Effector memory CD8-positive, alpha-beta T cell (primary cell): ENCODE measurements at places on chromosomes 3 and 15.
A peak's percentile ranks its signal among the peaks of the same experiment; 100 is the strongest.

DNA sequence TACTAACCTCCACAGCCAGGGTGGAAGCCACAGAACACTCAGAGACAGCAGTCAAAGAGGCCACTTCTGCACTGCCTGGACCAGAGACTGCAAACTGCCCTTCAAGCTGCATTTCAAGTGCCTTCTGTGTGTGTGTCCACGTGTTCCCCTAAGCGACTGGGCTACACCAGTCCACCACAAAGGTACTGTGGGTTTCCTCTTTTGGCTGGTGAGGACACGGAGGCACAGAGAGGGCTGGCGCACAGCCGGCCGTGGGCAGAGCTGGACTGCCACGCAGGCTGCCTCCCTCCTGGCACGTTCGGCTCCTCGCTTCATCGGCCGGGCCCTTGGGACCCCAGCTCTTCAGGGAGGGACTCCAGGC is 60.9 kb downstream of the MGLL start:
- peaks cover 24% of the 10 kb centered on the region for H3K27me3 ChIP-seq
- peaks cover 4% of the 10 kb centered on the region for H3K4me1 ChIP-seq
- DNase-seq = no peak
- no peak overlapping the region for H3K27ac ChIP-seq
- H3K4me3 ChIP-seq = peak overlapping the region; percentile 50

GRCh38 chr3:148510561-148510960 is 187.1 kb upstream of the AGTR1 start:
- H3K36me3 ChIP-seq = no peaks in the 10 kb centered on the region
- H3K4me3 ChIP-seq = no peak overlapping the region
- no peaks in the 10 kb centered on the region for H3K4me1 ChIP-seq
- H3K27me3 ChIP-seq = no peaks in the 10 kb centered on the region

GRCh38 chr15:50287324-50288116 is 22.0 kb upstream of the HDC start:
- DNase-seq = no peak
- no peaks in the 10 kb centered on the region for H3K27me3 ChIP-seq
- no peaks in the 10 kb centered on the region for H3K4me1 ChIP-seq
- H3K27ac ChIP-seq = peak overlapping the region; percentile 18

- H3K4me1 ChIP-seq = no peaks in the 10 kb centered on the region
- no peaks in the 10 kb centered on the region for H3K27me3 ChIP-seq
- H3K36me3 ChIP-seq = no peaks in the 10 kb centered on the region
Measured at GRCh38 chr3:117017135-117017894, 307.7 kb downstream of the TUSC7 start.

DNA sequence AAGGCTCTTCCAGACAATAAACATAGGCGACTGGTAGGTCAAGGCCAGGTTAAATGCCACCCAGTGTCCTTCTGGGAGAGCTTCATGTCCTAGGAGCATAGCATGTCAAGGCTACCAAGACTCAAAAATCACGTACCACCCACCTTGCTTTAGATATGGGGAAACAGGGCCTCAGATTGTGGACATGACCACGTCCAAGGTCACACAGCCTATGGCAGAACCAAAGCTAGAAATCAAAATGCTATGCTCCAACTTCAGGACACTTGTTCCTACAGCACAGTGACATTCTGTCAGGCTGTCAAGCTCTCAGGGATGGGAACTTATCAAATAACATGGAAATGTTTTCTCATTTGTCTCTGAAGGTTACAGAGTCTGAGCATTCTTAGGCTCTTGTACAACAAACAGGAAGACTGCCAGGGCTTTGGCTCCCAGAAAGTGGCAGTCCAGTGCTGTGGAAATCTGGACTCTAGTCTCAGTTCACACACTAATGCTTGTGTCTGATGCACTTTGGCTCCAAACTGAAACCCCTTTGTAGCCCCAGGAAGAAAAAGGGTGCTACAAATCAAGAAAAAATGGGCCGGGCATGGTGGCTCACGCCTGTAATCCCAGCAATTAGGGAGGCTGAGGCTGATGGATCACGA is 170.4 kb upstream of the LPP start:
- no peaks in the 10 kb centered on the region for H3K36me3 ChIP-seq
- H3K4me1 ChIP-seq = peaks cover 39% of the 10 kb centered on the region
- no peak overlapping the region for H3K27ac ChIP-seq
- H3K4me3 ChIP-seq = no peak overlapping the region
- no peaks in the 10 kb centered on the region for H3K27me3 ChIP-seq

- no peaks in the 10 kb centered on the region for H3K36me3 ChIP-seq
- no peaks in the 10 kb centered on the region for H3K27me3 ChIP-seq
- DNase-seq = no peak
- H3K4me1 ChIP-seq = no peaks in the 10 kb centered on the region
- H3K27ac ChIP-seq = no peak overlapping the region
Measured at GRCh38 chr3:138468451-138468850, 34.0 kb downstream of the ESYT3 start.

- H3K4me3 ChIP-seq = no peak overlapping the region
- H3K27me3 ChIP-seq = no peaks in the 10 kb centered on the region
Measured at GRCh38 chr15:101618076-101618475, 34.1 kb downstream of the TM2D3 start.

GRCh38 chr3:144746631-144747030 is 775.0 kb downstream of the DIPK2A start:
- H3K36me3 ChIP-seq = no peaks in the 10 kb centered on the region
- H3K27ac ChIP-seq = no peak overlapping the region
- no peak overlapping the region for H3K4me3 ChIP-seq
- DNase-seq = no peak
- no peaks in the 10 kb centered on the region for H3K4me1 ChIP-seq

- peak within 1 kb of the TSS; percentile 77 for H3K4me3 ChIP-seq
- peaks cover 6% of the 10 kb centered on the region for H3K36me3 ChIP-seq
- DNase-seq = peak; percentile 6
- H3K27ac ChIP-seq = no peak within 1 kb of the TSS
Measured at GRCh38 chr3:124887177-124887931, at the start of gene ITGB5. Gene ITGB5, minus strand, starts transcription at chr3:124887365. Its CDS starts 365 bp downstream, at chr3:124887000.

GRCh38 chr3:127464642-127465041 is 125.9 kb downstream of the TPRA1 start:
- peaks cover 81% of the 10 kb centered on the region for H3K27me3 ChIP-seq
- H3K36me3 ChIP-seq = no peaks in the 10 kb centered on the region
- H3K4me3 ChIP-seq = no peak overlapping the region

DNA sequence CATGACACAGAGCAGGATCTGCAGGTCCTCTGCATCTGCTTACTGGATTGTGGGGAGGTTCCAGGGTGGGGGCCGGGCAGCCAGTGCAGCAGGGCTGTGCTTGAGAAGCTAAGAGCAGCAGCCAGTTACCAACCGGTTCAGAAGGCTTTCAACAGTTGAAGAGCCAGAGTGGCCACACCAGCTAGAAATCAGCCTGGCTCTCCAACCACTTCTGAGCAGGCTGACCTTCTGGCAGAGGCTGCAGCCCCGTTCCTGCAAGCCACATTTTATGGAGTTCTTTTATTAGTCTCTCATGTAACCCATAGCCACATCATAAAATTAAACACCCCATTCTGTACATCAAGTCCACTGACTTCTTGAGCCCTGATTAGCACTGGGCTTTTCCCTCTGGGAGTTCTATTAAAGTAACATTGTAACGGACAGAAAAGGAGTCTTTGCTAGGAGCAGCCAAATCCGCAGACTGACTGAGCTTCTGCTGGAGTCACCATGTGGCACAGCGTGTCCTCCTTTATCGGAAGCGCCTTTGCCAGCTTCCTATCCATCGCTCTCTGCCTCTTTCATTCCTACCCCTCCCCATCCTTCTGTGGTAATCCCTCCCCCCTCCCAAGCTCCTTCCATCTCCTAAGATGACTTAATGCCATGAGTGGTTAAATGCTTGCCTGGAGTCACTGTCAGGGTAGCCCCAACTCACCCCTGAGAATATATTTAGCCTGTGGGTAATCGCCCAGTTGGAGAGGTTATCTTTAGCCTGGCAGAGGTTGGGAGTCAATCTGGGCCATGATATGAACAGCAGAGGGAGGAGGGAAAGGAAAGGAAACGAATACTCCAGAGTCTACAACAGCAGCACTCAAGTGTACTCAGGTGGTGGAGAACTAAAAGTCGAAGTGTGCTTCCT is 138.5 kb upstream of the HES1 start:
- H3K27ac ChIP-seq = no peak overlapping the region
- DNase-seq = no peak
- no peaks in the 10 kb centered on the region for H3K36me3 ChIP-seq
- no peaks in the 10 kb centered on the region for H3K4me1 ChIP-seq
- peaks cover 38% of the 10 kb centered on the region for H3K27me3 ChIP-seq
- H3K4me3 ChIP-seq = no peak overlapping the region

DNA sequence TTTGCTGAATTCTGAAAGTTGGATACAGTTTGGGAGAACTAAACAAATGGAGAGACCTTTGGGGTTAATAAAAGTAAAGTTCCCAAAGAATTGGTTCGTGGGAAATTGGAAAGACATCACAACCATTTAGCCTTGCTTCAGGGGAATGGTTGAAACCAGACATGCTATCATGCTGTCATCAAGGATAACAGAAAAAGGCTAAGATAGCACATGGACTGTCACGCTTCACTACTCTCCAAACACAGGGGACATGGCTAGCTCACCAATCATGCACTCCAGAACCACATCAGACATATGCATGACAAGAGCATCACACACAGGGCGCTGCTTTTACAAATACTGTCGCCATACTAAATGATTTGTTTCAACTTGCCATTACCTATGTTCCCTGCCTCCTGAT is 671.7 kb upstream of the ROBO1 start:
- H3K36me3 ChIP-seq = no peaks in the 10 kb centered on the region
- H3K27ac ChIP-seq = no peak overlapping the region
- H3K4me1 ChIP-seq = no peaks in the 10 kb centered on the region
- no peak for DNase-seq

DNA sequence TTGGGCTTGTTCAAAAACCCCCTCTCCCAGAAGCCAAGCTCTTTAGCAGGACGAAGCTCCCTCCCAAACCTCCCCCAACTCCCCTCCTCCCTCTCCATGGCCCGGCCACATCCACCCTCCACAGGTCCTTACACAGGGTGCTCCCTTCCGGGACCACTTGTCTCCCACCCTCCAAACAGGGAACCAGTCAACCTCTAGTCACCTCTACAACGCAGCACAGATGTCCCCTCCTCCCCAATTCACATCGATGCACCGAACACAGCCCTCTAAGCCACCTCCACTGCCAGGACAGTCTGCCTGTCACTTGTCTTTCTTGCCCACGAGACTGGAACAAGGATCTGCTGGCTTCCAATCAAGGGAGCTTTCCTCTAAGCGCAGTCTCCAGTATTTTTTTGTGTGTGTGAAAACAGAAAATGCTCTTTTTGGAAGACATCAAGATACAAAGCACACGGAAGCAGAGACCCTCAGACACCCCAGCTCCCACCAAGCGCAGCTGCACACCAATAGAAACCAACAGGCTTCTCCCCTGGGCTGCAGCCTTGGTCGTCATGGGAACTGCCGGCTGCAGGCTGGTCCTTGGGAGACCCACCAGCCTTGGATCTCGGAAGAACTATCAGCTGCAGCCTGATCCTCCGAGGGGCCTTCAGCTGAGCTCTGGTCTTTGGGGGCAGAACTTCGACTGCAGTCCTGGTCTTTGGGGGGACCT is 26.5 kb downstream of the IQSEC1 start:
- DNase-seq = no peak

- H3K4me1 ChIP-seq = peaks cover 19% of the 10 kb centered on the region
- peak overlapping the region; percentile 4 for H3K27ac ChIP-seq
- no peak for DNase-seq
- H3K4me3 ChIP-seq = no peak overlapping the region
- peaks cover 16% of the 10 kb centered on the region for H3K36me3 ChIP-seq
Measured at GRCh38 chr15:66423149-66423548, 36.4 kb downstream of the MAP2K1 start.

DNA sequence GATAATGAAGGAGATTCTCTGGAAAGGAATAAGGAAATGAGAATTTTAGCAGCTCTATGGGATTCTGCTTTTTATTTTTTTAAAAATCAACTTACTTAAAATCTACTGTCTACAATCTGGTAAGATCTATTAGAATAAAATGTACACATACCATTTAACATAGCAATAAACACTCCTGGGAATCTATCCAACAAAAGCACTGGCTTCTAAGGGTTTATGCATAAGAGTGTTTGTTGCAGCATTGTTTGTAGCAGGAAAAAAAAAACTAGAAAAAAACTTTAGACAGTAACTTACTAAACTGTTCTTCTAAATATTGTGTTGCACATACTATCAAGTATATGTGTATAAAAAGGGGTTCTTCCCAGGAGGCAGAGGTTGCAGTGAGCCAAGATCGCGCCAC is 15.7 kb upstream of the RBP1 start:
- H3K4me3 ChIP-seq = no peak overlapping the region
- H3K27me3 ChIP-seq = peaks cover 12% of the 10 kb centered on the region
- H3K36me3 ChIP-seq = no peaks in the 10 kb centered on the region
- no peak overlapping the region for H3K27ac ChIP-seq

DNA sequence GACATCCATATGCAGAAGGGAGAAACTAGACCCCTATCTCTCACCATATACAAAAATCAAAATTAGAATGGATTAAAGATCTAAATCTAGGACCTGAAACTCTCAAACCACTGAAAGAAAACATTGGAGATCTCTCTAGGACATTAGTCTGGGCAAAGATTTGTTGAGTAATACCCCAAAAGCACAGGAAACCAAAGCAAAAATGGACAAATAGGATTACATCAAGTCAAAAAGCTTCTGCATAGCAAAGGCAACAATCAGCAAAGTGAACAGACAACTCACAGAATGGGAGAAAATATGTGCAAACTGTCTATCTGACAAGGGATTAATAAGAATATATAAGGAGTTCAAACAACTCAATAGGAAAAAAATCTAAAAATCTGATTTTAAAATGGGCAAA is 54.8 kb downstream of the MYO9A start:
- no peak overlapping the region for H3K4me3 ChIP-seq
- no peak overlapping the region for H3K27ac ChIP-seq
- DNase-seq = no peak

DNA sequence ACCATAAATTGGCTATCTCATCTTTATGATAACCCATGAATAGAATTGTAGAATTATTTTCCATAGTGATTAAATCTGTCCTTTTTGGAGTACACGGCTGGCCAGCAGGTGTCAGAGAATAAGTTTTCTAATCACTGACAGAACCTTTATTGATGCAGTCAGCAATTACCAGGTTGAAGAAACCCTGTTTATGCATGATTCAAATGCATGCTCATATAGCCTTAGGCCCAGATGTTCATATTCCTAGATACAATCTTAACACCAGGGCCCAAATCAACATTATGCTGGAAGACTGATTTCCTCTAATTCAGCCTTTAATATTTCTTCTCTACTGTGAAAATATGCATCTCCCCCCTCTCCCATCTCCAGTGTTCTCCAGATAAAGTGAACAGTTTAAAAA is 243.5 kb upstream of the DCBLD2 start:
- no peaks in the 10 kb centered on the region for H3K36me3 ChIP-seq
- no peaks in the 10 kb centered on the region for H3K4me1 ChIP-seq
- no peak overlapping the region for H3K4me3 ChIP-seq

DNA sequence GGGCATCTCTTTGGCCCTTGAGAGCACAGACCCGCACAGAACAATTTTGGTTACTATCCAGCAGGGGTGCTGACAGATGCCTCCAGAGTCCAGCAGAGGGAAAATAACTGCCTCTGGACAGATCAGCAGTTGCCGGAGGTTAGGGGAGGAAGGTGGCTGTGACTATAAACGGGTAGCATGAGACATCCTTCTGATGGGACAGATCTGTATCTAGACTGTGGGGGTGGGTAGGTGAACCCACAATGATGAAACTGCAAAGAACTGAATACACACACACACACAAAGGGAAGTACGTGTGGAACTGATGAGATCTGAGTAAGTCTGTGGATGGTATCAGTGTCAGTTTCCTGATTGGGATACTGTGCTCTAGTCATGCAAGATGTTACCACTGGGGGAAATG is 21.2 kb downstream of the ADAMTS7 start:
- no peak overlapping the region for H3K4me3 ChIP-seq
- H3K4me1 ChIP-seq = no peaks in the 10 kb centered on the region
- DNase-seq = no peak
- H3K27me3 ChIP-seq = no peaks in the 10 kb centered on the region
